ENCODE measurements at places on chromosomes 3 and 15. TPM values are rescaled to one million over a fixed set of nuclear protein-coding genes. Genes with fewer than 3 reads are reported as not detected.

Gene ZCWPW2
- total RNA-seq = 0.80 TPM

Gene SCN11A
- not detected for total RNA-seq

Gene HRH1
- 9.2 TPM for total RNA-seq

Gene GOLGA6C
- not detected for total RNA-seq

Gene LRRC2
- 0.08 TPM for total RNA-seq

Gene TMEM207
- total RNA-seq = not detected

Gene C3orf85
- total RNA-seq = not detected

Gene RARRES1
- total RNA-seq = 20.5 TPM

Gene DGKG
- total RNA-seq = 9.8 TPM

DNA sequence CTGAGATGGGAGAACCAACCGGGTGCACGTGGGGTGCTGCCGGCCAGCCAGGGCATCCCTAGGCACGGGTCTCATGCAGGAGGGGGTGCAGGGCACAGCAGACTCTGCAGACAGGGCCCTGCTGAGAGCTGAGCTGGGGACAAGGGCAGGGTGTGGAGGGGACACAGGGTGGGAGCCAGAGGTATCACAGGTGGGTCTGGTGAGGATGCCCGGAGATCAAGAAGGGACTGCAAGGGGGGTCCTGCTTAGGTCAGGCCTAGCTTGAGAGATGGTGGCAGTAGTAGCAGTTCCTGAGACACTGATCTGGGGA, 39.5 kb upstream of the PRR23E start:
- H3K4me3 ChIP-seq = no peak overlapping the region
- H3K4me1 ChIP-seq = no peaks in the 10 kb centered on the region
- no peaks in the 10 kb centered on the region for H3K36me3 ChIP-seq
- peaks cover 25% of the 10 kb centered on the region for H3K27me3 ChIP-seq
- no peak overlapping the region for H3K27ac ChIP-seq
- DNase-seq = no peak

DNA sequence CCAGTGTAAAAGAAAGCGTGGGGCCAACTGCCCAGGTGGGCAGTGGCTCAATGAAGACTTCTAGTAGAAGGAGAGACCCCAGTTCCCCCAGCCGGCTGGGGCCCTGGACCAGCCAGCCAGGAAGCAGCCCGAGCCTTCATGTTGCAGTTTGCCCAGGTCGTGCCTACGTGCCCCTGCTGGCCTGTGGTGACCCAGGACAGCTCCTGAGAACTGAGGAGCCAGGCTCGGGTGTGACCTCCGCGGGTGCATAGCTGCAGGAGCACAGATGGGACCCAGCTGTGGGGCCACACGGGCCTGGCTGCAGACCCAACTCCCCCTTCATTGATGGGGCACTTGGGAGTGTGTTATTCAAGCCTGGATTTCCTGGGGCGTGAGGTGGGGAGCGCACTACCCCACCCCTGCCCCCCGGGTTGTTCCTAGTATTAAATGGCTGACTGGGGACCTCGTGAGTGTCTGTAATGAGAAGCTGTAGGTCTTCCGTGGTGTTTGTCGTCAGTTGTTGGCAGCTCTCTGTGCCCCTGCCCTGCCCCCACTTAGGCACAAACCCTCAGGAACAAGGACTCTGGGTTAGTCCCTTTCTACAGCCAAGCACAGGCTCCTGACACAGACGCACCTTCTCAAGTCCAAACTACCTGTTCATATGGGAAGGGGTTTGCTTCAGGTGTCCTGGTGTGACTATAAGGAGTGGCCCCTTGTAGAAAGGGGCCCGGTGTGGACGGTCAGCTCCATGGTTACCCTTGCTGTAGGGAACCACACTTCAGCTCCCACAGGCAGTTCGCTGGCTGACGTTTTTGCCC, 39.1 kb downstream of the IDH2 start:
- no peaks in the 10 kb centered on the region for H3K36me3 ChIP-seq
- H3K4me1 ChIP-seq = no peaks in the 10 kb centered on the region
- no peak overlapping the region for H3K27ac ChIP-seq

GRCh38 chr3:13896473-13897154, 16.7 kb upstream of the WNT7A start:
- no peaks in the 10 kb centered on the region for H3K27me3 ChIP-seq
- peaks cover 9% of the 10 kb centered on the region for H3K4me1 ChIP-seq
- no peaks in the 10 kb centered on the region for H3K36me3 ChIP-seq
- H3K27ac ChIP-seq = no peak overlapping the region
- H3K4me3 ChIP-seq = peak overlapping the region; percentile 96

GRCh38 chr3:122969585-122970469, 57.7 kb downstream of the SEMA5B start:
- no peak overlapping the region for H3K4me3 ChIP-seq
- no peaks in the 10 kb centered on the region for H3K36me3 ChIP-seq
- DNase-seq = peak; percentile 22
- H3K27me3 ChIP-seq = peaks cover 4% of the 10 kb centered on the region
- peaks cover 34% of the 10 kb centered on the region for H3K4me1 ChIP-seq

DNA sequence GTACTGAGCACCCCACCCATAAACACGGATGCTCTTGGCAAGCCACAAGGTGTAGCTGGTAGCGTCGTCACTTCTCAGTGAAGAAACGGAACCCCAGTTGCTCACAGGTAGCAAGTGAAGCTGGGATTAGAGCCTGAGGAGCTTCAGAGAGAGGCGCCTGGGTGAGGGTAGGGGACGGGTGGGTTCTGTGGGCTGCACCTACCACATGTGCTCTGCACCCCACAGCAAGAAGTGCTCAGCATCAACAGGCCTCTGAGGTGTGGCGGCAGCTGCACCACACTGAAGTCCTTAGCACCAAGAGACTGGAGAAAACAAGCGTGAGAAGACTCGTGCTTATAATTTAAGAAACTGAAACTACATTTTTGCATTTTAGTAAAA, 9.8 kb downstream of the MAP6D1 start:
- no peaks in the 10 kb centered on the region for H3K36me3 ChIP-seq
- H3K4me1 ChIP-seq = no peaks in the 10 kb centered on the region

DNA sequence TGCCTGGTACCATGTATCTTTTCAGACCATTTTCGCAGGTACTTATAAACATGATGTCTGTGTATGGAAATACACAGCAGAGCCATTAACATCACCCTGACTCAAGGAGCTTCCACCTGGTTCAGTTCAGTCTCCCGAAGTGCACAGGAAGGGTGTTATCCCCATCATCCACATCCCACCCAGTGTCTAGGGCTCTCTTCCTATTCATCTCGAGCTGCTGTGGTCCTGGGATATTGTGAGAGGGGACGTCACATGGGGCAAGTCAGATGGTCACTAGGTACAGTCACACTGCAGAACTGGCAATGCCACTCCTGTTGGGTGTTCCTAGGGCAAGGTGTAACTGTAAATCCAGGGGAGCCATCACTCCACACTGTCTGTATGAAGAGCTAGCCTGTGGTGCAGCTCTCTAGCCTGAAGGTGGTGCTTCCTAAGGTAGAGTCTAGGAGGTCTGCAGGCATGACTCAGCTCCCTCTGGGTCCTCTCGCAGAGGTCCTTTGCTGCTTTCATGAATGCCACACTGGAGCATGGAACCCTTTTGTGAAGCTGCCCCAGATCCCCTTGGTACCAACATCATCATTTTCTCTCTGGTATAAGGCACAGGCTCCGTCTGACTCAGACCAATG, 13.9 kb downstream of the ISLR2 start:
- no peak overlapping the region for H3K27ac ChIP-seq
- DNase-seq = no peak
- H3K4me3 ChIP-seq = no peak overlapping the region
- peaks cover 14% of the 10 kb centered on the region for H3K4me1 ChIP-seq
- no peaks in the 10 kb centered on the region for H3K36me3 ChIP-seq
- H3K27me3 ChIP-seq = no peaks in the 10 kb centered on the region

DNA sequence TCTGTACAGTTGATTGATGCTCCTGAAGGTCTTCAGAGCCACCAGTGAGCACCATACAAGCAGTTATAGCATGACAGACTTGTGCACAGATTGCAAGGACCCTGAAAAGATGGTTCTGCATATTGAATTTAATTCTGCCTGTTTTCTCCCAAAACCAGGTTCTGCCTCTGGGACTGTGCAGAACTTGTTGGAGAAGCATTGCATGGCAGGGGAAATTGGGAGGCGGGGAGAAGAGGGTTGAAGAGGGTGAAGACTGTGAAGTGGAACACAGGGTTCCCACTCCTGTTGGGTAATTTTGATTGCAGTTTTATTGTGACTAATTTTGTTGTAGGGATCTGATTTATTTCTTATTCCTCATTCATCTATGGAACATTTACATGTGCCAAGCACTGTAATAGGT, 10.3 kb downstream of the ZNF80 start:
- no peak overlapping the region for H3K4me3 ChIP-seq
- no peak for DNase-seq
- no peaks in the 10 kb centered on the region for H3K36me3 ChIP-seq
- H3K4me1 ChIP-seq = no peaks in the 10 kb centered on the region

DNA sequence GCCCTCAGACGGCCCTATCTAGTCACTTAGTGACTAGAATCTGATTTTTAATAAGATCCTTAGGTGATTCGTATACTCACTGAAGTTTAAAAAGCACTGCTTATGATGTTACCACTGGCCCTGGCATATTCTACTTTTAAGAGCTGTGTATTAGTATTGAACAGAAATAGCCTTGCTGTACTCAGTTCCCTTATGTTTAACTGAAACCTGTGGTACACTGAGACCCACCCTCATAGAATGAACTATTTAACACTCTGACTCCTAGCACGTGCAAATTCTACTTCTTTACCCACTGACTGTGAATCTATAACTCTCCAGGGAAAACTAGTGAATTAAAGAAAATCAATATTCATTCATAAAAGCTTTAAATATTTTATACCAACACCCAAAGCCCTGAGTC, 108.9 kb downstream of the CCNL1 start:
- H3K4me1 ChIP-seq = no peaks in the 10 kb centered on the region
- no peaks in the 10 kb centered on the region for H3K36me3 ChIP-seq
- no peak overlapping the region for H3K4me3 ChIP-seq
- H3K27ac ChIP-seq = no peak overlapping the region
- no peak for DNase-seq

DNA sequence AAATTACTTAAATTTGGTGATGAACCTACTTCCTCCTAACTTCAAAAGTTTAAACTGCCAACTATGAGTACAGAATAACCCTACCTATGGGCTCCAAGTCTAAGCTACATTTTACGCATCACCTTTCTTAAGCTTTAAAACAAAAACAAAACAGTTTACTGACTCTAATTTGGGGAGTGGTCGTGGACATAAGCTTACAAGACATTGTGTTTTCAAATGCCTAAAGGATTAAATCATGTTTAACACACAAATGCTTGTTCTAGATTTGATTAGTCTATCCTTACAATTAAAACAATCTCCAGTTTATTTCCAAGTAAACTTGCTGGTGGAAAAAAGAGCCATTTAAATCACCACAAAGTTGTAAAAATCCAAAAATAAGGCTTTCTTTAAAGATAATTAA, 62.2 kb downstream of the UACA start:
- 0 out of 2 replicates have a peak, but pooled peaks cover 13% of the 10 kb centered on the region for H3K4me1 ChIP-seq
- no peaks in the 10 kb centered on the region for H3K27me3 ChIP-seq
- DNase-seq = no peak
- no peak overlapping the region for H3K4me3 ChIP-seq
- H3K36me3 ChIP-seq = no peaks in the 10 kb centered on the region
- no peak overlapping the region for H3K27ac ChIP-seq

- no peaks in the 10 kb centered on the region for H3K4me1 ChIP-seq
- no peak overlapping the region for H3K27ac ChIP-seq
- H3K4me3 ChIP-seq = no peak overlapping the region
- no peaks in the 10 kb centered on the region for H3K36me3 ChIP-seq
- H3K27me3 ChIP-seq = no peaks in the 10 kb centered on the region
- no peak for DNase-seq
These were observed 60.7 kb downstream of the ZNF621 start for GRCh38 chr3:40585381-40586016.

DNA sequence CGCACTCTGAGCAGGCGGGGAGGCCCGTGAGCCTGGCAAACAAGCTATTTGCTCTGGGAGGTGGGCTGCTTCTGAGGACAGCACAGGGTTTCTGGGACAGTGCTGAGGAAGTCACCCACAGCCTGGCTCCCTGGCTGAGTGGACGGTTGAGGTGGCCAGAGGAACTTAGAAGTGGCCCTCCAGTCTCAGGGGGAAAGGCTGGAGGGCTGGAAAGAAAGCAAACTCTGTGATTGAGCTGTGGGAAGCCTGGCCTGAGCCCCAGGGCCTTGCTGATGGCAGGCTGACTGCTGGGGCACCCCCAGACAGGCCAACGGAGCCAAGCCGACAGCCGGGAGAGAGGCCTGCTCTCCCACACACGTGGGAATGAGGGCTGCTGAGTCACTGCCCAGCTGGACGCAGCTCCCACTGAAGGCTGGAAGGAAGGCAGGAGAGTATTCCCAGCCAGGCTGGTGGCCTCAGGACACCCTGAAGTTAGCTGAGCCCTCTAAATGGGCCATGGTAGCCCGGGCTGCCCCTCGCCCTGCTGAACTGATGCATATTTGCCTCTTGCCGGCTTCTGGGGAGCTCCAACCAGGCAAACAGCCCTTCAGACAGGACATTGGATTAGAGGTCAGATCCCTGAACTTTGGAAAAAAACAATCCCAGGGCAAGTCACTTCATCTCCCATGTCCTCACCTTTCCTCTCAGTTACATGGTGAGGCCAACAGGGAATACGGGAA, 98.0 kb upstream of the TLE3 start:
- no peaks in the 10 kb centered on the region for H3K27me3 ChIP-seq
- H3K27ac ChIP-seq = peak overlapping the region; percentile 85
- H3K4me1 ChIP-seq = peaks cover 53% of the 10 kb centered on the region

DNA sequence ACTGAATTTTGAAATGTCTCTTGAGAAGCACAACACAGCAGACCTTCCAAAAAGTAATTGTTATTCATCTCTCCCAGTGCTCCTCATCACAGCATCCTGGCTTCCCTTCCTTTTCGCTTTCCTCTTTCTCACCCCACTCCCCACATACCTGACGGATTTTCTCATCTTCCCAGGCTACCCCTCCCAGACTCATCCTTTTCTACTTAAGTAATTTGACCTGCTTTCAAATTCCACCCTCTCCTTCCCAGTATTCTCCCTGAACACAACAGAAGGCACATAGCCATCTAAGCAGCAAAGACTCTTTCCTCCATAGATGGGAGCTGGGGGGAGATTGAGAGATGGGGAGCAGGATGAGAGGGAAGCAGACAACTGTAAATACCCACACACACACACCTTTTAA, 187.1 kb upstream of the STT3B start:
- H3K4me3 ChIP-seq = no peak overlapping the region
- H3K36me3 ChIP-seq = no peaks in the 10 kb centered on the region
- H3K27ac ChIP-seq = no peak overlapping the region
- DNase-seq = no peak
